Right renal pelvis (tissue), 4 donors: ENCODE measurements at places on chromosomes 12 and 14.

GRCh38 chr14:82362452-82362851, 828.8 kb upstream of the SEL1L start:
- no peak for DNase-seq

DNA sequence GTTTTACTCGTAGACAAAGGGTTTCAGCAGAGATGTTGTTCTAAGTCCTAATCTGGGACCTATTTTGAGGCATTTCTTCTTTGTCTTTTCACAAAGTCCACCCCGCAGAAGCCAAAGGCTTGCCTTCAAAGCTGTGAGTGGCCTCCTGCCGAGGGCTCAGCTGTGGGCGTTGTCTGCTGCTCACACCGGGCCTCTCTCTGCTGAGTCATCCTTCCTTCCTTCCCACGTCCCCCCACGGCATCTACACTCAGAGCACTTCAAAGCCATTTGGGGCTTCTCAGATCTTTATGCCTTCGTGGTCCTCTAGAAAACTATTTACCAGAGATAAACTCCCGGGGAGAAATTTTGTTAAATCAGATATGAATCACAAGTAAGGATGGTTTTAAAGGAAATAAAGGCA, 115.9 kb upstream of the TMPO start:
- no peak for DNase-seq

DNA sequence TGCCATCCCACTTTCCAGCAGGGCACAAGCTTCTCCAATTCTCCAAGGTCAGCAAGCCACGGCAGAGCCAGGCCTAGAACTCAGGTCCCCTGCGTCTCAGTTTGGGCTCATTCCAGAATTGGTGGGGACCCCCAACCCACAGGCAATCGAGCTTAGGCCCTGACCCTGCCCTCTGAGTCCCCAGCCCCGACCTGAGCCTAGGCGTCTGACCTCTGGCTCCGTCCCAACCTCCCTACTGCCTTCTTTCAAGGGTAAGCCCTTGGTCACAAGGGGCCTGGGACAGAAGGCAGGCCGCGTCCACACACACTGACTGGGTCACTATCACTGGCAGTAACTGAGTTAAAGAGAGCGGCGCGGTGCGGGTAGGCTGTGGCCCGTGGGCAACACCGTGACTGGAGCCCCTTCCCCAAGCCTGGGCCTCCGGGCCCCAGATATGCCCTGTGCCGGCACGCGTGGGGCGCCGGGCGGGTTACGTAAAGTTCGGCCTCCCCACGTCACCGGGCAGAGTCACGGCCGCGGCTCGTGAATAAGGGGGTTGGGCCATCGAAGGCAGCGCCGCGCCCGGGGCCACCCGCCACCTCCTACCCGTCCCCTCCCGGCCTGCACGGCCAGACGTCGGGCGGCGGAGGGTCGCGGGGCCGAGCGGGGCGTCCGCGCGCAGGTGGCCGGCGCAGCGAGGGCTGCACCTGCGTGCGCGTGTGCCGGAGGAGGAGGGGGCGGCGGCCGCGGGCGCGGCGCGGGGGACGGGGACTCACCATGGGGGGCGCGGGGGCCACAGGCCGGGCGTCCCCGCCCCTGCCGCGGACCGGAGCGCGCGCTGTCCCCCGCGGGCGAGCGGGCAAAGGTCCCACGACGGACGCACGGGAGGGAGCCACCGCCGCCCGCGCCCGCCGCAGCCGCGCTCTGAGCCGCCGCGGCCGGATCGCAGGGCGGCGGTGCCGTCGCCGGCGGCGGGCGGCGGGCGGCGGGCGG, 516 bp downstream of the ANKRD9 start:
- DNase-seq, result no peak

DNA sequence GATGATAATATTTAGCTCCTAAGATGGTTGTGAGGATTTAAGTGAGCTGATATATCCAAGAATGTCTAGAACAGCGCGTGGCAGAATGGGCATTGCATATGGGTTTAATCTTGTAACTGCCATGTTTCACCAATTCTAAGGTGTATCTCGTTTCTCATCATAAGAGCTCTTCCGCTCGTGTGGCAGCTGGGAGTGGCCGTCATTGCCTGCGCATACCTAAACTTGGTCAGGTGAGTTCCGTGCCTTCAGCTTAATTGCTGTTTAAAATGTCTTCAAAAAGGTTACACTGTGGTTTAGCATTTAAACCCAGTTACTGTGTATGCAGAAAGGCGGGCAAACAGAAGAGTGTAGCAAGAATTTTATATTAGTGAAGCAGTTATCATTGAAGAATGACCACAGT, 4.5 kb upstream of the AQP2 start:
- DNase-seq, result no peak

GRCh38 chr12:22377731-22378496, 43.4 kb upstream of the ST8SIA1 start:
- DNase-seq, result no peak

DNA sequence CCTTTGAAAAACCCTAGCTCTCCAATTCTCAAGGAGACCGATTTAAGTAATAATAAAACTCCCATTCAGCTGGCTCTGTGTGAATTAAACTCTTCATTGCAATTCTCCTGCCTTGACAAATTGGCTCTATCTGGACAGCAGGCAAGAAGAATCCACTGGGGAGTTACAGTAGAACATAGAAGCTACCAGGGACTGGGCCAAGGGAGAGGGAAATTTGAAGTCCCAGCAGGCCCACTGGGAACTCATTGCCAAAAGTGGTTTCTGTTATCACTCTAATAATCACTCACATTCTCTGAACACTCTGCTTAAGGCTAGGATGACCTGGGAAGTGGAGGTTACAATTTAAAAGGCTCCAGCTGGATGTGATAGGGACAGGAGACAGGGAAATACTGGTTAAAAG, 384.5 kb upstream of the CCDC196 start:
- DNase-seq, result no peak

DNA sequence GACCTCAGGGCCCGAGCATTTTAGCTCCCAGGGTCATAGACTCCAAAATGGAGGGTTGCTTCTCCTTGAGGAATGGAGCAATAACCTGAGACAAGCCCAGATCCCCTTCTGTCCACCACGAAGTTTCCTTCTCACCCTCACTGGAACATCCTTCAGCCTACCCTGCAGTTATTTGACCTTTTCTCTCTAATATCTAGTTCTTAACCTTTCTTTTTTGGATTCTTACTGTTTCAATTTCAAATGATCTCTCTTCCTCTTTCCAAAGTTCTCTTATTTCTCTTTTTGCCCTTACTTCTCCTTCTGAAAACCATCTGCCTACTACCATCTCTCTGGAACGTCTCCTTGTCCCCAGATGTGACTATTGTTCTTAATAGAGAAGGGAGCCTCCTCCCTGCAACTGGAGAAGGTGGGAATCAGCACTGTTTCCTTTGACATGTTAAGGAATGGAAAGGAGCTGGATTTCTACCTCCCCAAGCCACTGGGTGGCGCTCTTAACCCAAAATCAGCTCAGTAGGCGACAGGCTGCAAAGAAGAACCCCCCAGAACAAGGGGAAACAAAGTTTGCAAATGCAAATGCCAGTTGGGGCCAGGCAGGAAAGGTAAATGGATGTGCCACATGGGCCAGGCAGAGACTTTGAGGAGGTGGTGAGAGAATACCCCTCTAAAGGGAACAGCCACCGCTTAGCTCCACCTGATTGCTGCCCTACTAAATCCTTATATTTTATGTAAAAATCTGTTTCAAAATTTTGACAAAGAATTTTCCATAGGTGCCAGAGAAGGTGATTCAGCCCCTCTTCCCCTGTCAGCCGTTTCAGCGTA, 22.4 kb upstream of the PDE1B start:
- peak; percentile 52 for DNase-seq

DNA sequence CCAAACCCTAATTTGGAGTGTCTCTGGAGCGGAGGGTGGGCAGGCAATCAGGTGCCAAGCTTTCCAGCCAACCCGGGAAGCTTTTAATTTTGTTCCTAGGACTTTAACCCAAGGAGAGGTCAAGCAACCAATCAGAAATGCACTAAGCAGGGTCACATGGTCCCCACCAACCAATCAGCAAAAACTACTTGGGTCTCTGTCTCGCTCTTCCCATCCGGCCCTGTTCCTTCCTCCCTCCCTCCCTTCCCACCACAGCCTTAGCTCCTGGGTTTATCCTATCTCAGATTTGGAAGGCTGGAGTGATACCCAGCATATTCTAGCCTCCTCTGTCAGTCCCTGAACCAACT, 7.3 kb downstream of the HOXC5 start:
- DNase-seq, result no peak

GRCh38 chr12:13044906-13045299, 722 bp downstream of the FAM234B start:
- no peak for DNase-seq

DNA sequence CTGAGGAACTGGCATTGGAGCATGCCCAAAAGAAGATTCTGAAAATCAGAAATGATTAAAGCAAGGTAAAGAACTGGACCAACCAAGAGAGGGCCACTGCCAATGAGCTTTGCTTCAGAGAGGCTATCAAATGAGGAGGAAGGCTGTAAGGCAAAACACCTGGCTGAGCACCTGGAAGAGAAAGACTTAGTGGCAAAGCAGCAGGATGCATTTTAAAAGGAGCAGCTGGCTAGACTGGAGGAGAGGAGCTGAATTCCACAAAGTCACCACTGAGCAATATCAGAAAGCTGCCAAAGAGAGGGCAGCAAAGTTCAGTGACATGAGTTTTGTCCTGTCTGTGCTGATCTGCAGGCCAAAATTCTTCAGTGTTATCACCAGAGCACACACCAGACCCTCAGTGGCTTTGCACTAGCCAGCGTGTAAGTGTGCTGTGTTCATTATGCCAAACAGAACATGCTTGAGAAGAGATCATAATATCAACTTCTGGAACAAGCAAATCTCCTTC, 338.7 kb downstream of the TRHDE start:
- no peak for DNase-seq

- no peak for DNase-seq
Observed at GRCh38 chr12:26878661-26879119, 45.7 kb upstream of the ITPR2 start.

DNA sequence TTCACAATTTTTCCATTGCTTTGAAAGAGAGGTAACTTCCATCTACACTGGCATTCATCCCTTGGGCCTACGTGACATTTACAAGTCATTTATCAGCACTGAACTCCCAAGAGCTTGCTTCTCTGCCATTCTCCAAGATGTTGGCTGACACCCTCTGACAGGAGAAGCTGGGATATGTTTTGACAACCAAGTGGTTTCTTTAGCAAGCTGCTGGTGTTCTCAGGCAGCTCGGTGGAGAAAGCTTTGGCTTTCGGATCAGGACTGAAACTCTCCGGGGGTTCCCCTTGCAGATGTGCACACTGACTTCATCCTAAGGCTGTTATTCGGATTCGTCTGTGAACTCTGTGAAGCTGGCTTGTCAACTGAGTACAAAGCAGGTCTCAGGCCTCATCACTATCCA, 15.7 kb downstream of the KCNA5 start:
- no peak for DNase-seq

- no peak for DNase-seq
Observed at GRCh38 chr14:37669242-37669641, 73.8 kb downstream of the TTC6 start.

DNA sequence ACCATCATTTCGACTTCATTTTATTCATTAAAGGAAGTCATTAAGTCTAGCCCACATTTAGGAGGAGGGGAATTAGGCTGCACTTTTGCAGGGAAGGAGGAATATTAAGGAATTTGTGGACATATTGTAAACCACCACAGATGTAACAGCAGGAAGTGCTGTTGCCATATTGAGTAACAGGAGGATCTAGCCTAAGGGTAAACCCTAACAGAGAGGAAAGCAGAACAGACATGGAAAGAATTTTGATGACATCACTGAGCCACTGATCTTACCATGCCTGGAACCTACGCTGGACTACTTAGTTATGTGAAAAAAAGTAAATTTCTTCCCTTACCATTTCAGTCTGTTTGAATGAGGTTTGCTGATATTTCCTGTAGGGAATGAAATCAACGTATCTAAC, 100.7 kb upstream of the ATF7IP start:
- no peak for DNase-seq

DNA sequence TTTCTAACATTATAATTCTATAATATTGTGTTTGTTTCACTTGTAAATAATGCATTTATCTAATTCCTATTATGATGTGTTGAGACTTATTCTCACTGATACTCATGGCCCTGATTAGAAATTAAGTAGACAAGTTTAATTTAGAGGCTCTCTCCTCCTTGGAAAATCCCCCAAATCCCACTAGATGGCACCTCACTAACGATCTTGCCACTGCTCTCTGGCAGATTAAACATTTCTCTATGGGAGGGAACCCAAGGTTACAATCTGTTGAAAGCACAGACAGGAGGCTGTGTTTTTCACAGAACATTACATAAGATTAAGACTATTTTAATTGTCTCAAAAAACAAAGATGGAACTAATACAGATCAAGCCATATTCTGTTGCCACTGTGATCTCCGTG, 318.7 kb downstream of the LRFN5 start:
- no peak for DNase-seq

DNA sequence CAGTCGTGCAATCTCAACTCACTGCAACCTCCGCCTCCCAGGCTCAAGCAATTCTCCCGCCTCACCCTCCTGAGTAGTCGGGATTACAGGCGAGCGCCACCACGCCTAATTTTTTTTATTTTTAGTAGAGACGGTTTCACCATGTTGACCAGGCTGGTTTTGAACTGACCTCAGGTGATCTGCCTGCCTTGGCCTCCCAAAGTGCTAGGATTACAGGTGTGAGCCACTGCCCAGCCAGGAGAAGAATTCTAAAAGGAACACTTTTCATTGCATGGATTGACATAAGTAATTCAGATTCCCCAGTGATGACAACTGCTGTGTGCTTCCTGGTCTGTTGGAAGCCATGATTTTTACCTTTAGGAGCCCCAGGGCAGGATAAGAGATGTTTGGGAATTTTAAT, 22.1 kb downstream of the DMAC2L start:
- DNase-seq, result no peak

GRCh38 chr14:77124345-77125280, 17.0 kb downstream of the ZDHHC22 start:
- DNase-seq, result no peak

DNA sequence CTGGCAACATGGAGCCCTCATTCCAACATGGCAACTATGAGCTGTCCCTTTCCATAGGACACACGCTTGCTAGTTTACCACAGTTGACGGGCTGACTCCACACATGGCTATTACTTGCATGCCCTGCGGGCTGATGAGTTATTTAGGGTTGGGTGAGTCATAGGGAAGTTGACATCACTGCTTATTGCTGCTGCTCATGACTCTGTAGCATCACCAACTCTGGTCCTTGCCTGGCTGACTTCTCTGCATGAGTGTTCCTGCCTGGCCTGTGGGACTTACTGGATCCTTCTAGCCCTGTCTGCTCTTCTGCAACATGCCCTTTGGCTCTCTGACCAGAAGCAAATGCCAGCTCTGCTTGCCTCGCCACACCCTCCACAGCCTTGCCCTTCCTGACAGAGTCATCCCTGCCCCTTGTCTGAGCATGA, 199.5 kb downstream of the ANO6 start:
- DNase-seq, result no peak

GRCh38 chr12:26870491-26871419, 37.8 kb upstream of the ITPR2 start:
- peak; percentile 47 for DNase-seq

GRCh38 chr12:128905003-128905544, 51.8 kb downstream of the GLT1D1 start:
- DNase-seq, result no peak

DNA sequence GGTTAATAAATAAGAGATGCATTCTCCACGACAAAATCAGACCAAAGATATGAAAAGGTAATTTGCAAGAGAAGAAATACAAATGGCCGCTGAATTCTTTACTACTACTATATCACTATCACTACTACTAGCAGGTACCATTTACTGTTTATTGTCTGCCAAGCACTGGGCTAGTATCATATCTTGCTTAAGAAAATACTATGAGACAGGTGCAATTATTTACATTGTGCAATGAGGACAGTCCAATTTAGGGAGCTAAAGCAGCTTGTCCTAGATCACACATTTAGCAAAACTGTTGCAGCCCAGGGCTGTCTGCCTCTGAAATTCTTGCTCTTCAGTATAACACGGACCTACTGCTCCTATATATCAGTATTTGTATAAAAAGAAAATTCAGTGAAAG, 52.8 kb downstream of the CRADD start:
- DNase-seq, result no peak
